ENCODE measurements at places on chromosomes 3 and 15.

- no peak for DNase-seq
These were observed 88.5 kb upstream of the ABHD17C start for GRCh38 chr15:80606511-80607071.

- no peak for DNase-seq
These were observed 1.5 kb downstream of the NSUN3 start for GRCh38 chr3:94064243-94064860.

DNA sequence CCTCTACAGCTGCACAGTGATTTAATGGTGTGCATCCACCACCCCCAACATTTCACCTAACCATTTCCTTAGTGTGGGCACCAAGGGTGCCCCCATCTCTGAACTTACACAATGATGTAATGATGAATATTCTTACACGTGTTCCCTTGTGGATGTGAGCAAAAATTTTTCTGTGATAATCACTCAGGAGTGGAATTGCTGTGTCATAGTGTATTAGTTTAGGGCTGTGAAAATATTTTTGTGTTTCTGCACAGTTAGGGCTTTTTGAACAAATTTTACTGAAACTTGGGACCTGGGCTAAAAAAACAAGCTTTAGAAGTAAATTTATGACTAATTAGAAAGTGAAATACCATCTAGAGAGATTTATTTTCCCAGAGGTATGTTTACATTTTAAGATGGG lies 134.5 kb upstream of the CCNL1 start:
- DNase-seq = no peak

- no peak for DNase-seq
These were observed 238.9 kb downstream of the CADPS start for GRCh38 chr3:62636235-62636826.

DNA sequence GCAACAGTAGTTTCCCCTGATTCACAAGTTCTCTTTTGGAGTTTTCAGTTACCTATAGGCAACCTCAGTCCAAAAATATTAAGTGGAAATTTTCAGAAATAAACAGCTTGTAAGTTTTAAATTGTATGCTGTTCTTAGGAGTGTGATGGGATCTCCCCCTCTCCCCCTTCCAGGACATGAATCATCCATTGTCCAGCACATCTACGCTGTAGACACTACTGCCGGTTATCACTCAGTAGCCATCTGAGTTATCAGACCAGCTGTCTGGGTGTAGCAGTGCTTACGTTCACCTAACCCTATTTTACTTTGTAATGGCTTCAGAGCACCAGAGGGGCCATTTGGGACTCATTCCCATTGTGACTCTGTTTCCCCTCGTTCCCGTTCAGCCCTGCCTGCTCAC lies 96.7 kb upstream of the PLXNA1 start:
- no peak for DNase-seq

DNA sequence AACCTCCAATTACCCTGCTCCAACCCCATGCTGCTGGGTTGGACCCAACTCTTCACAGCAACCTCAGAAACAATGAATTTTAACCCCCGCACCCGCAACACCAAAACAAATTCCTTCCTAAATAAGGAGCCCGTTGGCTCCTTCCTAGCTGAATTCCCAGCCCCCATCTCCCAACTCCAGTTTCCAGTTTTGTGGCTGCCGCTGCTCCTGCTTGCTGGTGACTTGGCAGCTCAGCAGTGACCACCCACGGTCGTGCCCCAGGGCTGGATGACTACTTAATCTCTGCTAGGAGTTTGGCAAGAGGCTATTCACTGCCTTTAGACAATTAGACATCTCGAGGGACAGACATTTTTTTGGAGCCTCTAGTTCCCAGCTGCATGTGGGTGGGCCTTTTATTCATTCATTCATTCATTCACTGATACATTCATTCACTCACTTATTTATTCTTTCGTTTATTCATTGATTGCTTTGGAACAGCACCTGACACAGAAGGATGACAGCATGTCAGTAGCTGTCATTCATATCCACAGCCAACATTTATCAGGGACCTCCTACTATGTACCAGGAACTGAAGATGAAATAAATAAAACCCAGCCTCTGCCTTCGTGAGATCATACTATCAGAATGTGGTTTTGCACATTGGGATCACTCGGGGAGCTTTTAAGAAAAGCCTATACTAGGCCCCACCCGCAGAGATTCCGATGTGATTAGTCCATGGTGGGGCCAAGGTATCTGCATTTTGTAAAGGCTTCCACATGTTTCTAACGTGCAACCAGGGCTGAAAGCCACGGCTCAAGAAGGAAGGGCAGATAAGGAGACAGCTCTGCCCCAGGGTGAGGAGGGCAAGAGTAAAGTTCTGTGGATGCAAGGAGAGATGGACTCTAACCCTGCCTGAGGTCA lies 256.5 kb downstream of the SHQ1 start:
- DNase-seq = peak; percentile 80
